GM04503 (cell line): ENCODE measurements at places on chromosomes 13 and 19.

GRCh38 chr19:56829596-56829995 is 10.9 kb downstream of the PEG3 start:
- no peak for DNase-seq

DNA sequence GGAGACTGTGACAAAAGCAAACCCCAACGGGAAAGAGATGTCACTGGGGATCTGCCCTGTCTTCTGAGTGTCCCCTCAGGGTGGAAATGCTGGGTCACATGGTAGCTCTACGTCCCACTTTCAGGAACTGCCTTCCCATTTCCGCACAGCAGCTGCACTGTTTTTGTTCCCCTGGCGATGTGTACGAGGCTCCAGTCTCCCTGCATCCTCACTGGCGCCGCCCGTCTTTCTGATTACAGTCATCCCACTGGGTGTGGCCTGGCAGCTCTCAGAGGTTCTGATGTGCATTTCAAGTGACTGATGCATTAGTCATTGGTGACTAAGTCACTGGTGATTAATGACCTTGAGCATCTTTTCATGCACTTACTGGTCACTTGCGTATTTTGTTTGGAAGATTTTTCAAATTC is 21.2 kb downstream of the PCID2 start:
- DNase-seq = peak; percentile 98

- no peak for DNase-seq
Observed at GRCh38 chr19:2045501-2046045, 5.5 kb downstream of the MKNK2 start.

DNA sequence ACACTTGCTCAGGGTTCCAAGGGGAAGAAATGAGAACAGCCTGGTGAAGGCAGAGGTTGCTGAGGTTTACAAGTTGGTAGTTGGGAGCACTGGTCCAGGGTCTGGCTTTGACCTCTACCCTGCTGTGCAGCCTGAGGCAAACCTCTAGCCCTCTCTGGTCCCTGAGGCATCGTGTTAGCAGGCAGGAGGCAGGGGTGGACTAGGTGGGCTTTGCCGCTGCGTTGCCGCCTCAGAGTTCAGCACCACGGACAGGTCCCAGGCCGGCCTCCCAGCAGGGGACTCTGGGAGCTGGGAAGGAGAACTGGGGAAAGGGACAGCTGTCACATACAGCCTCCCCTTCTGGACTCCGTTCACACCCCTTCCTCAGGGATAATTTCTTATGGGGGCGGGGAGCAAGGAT is 3.1 kb downstream of the NCAN start:
- no peak for DNase-seq

DNA sequence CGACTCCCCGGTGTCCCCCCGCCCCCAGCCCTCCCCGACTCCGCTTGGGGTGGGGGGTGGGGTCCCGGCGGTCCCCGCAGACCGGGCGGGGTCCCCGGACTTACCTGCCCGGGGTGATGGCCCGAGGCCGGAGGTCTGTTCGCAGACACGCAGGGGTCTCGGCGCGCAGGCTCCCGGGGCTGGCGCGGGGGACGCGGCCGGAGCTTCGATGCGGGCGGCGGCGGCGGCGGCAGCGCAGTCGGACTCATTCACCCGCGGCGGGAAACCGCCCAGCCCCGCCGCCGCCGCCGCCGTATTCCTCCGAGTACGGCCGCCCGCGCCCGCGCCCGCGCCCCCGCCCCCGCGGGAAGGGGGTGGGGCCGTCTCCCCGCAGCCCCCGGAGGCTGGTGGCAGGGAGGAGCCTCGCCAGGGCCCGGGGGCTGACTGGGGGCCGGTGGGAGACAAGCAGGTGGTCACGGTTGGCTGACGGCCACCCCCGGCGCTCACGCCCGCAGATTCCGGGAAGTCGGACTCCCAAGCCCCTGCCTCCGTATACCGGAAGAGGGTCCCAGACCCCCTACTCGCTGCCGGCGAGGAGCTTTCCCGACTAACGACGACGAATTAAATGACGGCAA is at the start of gene C2CD4C:
C2CD4C (minus strand) TSS at position 246 of the 614 bp plus-strand sequence. CDS start 786 bp downstream, outside the sequence.
- no peak for DNase-seq

DNA sequence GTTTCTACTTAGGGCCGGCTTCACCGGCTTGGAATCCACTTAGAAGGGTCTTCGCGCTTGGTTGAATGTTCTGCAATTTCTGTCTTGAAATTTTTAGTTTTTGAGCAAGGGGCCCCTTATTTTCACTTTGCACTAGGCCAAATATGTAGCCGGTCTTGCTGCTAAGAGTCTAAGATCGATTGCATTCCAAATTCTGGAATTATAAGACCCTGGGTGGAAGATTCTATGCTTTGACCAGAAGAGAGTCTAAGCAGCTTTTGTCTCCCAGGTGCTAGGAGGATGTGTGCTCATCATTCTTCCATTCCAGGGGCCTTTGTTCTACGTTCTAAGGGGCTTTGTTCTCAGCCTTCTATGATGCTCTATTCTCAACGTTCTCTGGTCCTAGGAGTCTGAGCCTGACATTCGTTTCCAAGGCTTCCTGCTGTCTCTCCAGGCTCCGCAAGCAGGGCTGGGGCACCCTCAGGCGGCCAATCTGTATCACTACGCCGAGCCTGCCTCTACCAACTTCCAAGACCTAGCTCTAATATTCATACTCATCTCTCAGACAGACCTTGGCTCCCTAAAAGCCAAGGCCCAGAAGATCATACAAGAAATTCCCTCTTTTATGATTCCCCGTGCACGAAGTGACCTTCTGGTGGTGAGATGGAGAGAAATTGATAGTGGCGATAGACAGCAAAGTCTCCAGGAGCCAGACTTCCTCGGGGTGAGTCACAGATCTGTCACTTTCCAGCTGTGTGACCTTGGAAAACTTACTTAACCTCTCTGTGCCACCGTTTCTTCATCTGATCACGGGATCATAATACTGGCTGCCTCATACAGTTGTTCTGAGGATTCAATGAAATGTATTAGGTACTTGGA is 982 bp upstream of the DACT3 start:
- DNase-seq = peak; percentile 49

- DNase-seq = peak; percentile 11
Observed at GRCh38 chr19:38361633-38362075, 12.7 kb upstream of the PSMD8 start.

GRCh38 chr13:97058926-97059325 is 64.7 kb upstream of the OXGR1 start:
- DNase-seq = no peak

DNA sequence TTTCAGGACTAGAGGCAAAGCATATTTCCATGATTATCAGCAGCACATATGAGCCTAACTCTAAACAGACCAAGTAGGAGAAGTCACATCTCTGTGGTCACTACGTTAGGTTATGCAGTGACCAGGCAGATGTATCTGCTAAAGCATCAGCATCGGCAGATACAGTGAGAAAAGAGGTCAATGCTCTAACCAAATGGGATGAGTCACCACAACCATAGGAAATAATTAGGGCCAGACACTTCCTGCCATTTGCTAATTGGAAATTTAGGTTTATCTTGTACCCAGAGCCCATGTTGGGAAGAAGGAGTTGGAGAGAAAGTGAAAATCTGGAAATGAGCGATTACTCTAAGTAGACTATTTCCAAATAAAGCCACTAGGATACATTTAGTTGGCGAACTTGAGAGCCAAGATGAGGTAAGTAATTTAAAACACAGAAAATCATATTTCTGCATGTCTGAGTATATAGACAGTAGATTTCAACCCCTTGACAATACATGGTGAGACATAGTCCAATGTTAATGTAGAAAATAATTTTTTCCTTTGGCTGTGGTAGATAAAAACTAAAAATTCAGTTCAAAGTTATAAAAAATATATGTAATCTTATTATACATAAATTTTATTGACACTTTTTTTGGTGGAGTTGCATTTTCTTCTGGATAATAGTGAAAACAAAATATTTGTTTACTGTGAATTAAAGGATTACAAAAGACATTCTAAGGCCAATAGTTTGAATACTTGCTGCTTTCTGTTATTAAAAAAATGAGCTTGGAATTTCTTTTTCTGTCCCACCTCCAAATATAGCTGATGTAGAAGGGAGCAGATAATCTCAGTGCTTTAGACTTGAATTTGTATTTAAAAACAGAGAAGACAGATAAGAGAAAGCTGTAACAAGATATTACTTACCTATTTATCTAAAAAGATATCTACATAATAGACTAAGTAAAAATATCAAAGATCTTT is 104.4 kb upstream of the CSNK1A1L start:
- no peak for DNase-seq

DNA sequence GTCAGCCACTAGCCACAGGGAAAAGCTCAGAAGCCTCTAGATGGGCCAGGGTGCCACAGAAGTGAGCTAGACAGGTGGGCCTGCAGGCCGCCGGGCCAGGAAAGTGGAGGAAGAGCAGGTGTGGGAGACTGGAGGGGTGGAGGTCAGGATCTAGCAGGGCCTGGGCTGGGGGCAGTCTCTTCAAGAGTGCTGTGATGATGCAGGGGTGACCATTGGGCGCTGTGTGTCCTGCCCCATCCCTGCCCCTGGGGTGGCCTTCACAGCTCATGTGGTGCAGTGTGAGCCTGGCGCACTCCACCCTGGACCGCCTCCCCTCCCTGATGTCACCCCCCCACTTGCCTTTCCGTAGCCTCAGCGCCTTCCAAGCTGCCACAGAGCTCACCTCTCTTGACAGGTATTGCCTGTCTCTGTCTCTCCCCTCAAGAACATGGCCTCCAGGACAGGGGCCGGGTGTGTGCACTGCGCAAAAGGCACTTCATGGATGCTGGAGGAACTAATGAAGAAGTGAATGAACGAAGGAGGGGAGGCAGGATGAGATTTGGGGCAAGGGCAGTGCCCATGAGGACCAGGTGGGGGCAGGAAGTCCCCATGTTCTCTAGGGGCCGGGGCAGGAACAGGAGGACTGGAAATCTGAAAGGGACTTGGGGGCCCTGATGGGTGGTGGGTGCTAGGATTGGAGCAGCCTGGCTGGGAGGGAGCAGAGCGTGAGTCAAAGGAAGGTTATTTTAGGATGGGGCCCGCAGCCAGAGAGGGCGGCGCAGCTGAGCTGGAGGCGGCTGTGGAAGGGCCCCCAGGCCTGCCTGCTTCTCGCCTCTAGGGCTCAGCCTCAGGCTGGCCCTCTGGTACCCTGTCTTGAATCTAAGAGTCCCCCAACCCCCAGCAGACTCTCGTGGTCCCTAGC is 6.6 kb downstream of the SSBP4 start:
- DNase-seq = no peak

DNA sequence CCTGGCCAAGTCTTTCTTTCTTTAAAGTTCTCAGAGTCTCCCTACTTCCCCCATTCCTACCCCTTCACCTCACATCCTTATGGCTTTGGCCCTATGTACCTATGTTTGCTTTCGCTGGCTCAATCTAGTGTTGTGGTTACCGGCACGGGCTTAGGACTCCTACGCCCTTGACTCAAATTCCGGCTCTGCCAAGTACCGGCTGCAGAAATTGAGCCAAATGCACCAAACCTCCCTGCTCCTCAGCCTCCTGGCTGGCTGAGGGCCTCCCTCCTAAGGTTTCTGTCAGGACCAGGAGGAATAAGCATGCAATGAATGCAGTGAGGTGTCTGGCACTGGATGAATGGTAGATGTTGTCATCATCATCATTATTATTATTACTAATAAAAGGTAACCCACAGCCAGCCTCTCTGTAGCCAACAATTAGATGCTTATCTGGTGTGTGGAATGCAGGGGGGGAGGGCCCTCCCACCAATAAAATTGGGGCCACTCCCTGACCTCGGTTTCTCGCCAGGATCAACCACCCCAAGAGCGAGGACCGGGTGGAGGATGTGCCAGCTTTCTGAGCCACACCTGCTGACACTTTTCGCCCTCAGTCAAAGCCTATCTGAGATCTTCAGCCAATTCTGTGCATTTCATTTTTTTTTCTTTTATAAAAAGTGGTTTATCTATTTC is 20.7 kb downstream of the KLK5 start:
- no peak for DNase-seq

GRCh38 chr19:2680808-2681207 is 21.7 kb downstream of the GNG7 start:
- no peak for DNase-seq

GRCh38 chr19:3608079-3608641 is 1.5 kb upstream of the TBXA2R start:
- DNase-seq = no peak

GRCh38 chr19:50969413-50969760 is at the start of gene KLK6:
KLK6 (minus strand) TSS chr19:50969591; CDS start chr19:50968104, 1,487 bp downstream.
- no peak for DNase-seq

GRCh38 chr13:59423708-59424340 is 739.9 kb downstream of the DIAPH3 start:
- DNase-seq = no peak

- no peak for DNase-seq
Observed at GRCh38 chr19:52896431-52897137, 851 bp downstream of the ZNF320 start.

DNA sequence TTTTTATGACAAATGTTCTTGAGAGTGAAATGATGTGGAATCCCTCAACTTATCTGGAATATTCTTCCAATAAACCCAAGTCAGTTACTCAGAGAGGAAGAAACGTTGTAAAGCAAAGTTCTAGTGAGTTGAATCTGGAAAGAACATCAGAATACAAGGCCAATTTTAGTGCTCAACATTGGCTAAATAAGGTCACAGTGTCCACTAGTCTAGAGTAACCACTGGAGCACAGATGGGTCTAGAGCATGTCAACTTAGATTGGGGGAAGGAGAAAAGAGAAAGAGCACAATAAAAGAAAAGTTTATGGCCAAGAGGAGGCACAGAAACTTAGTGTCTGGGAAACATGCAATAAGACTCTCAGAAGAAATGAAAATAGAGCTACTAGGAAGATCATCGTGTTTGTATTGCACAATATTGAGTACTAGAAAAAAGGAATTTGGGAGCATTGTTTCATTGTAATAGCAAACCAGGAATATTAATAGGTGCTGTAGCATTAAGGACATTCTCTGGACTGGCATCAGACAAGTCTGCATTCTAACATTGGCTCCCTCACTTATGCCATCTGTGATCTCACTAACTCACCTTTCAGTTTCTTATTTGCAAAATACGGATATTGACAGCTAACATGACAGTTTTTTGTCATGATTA is 1318.5 kb downstream of the PCDH9 start:
- no peak for DNase-seq

- DNase-seq = no peak
Observed at GRCh38 chr13:76609643-76610042, 276.6 kb downstream of the KCTD12 start.

GRCh38 chr13:102440259-102440936 is 38.5 kb upstream of the FGF14 start:
- DNase-seq = no peak

GRCh38 chr19:7419153-7419552 is 69.7 kb downstream of the PEX11G start:
- no peak for DNase-seq

DNA sequence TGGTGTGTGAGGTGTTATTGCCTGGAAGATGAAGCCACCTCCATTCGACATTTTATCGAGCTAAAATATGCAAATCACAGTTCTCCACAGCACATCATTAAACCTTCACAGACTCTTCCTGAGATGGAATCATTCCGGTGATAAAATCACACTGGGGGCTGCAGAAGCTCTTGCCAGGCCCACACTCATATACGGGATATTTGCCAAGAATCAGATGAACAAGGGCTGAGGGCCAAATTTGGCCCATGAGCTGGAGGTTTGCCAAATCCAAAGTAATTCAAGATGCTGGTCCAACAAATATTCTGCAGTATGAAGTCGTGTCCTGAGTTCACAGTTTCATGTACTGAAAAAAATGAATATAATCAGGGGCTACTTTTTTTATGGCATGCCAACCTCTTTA is 16.7 kb upstream of the RXFP2 start:
- DNase-seq = no peak

- DNase-seq = no peak
Observed at GRCh38 chr13:26342898-26343297, 89.0 kb downstream of the CDK8 start.
